Stimulated activated effector memory CD8-positive, alpha-beta T cell treated with anti-CD3 and anti-CD28 coated beads, Interleukin-12 subunit alpha, Interleukin-12 subunit beta, amount 100 ng/mL, for 72 hours (primary cell): ENCODE measurements at places on chromosomes 1 and 21.

DNA sequence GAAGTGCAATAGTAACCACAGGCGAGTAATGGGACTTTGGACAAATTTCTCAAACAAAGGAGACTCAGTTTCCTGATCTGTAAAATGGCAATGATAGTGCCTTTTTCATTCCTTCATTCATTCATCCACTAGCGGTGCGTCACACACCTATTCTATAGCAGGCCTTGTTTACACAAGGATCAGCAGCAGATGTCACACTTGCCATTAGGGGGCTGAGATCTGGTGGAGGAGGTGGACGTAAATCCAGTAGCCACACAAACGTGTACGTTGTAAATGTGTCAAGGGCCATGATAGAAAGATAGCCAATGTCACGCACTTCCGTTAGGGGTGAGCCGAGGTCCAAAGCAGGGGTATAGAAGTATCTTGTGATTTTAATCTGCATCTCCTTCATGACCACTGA, 34.2 kb downstream of the SERINC2 start:
- DNase-seq: no peak

GRCh38 chr1:235741294-235741693, 91.7 kb upstream of the GNG4 start:
- DNase-seq: no peak

DNA sequence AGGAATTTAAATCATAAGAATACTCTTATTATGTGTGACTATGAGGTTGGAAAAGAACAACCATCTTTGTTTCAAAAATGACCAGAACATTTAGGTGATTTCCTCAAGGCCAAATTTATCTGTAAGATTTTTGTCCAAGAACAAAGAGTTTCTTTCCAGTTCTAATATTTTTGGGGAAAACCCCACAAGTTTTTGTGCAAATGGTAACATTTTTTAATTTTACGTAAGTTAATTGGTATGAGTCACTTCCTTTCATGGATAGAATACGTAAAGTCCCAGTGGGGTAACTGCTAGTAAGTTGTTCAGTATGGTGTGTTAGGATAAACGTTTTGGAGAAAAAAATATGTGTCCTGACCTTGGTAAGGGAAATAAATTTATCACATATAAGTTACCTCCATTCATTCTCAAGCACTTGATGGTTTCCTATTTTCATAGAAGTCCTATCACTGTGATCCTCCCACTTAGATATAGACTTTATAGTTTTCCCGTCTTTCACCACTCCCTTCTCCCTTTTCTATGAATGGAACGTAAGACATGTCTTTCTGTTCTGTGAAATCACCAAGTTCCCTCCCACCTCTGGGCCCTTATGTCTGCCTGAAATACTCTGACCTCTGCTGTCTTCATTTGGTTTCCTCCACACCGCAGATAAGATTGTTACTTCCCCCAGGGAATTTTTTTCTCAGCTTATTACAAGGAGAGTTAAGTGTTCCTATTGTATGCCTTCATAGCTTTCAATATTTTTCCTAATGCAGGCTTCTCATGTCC, 34.9 kb upstream of the TSNAX start:
- no peak for DNase-seq

DNA sequence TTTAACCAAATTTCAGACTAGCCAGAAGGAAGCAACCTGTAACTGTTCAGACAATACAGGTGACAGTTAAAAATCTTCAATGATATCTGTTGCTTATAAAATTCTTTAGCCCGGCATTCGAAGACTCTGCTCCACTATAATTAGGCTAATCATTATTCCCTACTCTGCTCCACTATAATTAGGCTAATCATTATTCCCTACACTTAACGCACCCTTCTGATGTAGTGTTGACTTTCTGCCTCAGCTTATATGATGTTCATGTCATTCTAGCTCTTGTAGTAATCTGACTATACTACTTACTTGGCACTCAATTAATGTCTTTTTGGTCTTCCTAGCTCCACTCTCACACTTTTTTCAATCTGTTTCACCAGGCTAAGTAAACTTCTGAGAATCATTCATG, 13.3 kb downstream of the TESK2 start:
- DNase-seq: no peak

DNA sequence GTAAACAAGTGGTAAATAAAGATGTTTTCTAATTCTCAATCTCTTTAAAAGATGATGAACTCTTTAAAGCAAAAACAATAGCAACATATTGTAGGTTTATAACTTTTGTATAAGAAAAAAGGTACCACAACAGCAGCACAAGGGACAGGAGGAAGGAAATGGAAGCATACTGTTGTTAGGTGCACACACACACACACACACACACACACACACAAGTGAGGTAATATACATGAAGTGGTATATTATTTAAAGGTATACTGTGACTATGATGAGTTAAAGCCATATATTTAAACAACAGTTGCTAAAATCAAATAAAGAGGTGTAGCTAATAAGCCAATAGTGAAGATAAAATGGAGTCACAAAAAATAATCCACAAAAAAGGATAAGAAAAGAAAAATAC, 20.0 kb downstream of the PPP1R15B start:
- DNase-seq: no peak

DNA sequence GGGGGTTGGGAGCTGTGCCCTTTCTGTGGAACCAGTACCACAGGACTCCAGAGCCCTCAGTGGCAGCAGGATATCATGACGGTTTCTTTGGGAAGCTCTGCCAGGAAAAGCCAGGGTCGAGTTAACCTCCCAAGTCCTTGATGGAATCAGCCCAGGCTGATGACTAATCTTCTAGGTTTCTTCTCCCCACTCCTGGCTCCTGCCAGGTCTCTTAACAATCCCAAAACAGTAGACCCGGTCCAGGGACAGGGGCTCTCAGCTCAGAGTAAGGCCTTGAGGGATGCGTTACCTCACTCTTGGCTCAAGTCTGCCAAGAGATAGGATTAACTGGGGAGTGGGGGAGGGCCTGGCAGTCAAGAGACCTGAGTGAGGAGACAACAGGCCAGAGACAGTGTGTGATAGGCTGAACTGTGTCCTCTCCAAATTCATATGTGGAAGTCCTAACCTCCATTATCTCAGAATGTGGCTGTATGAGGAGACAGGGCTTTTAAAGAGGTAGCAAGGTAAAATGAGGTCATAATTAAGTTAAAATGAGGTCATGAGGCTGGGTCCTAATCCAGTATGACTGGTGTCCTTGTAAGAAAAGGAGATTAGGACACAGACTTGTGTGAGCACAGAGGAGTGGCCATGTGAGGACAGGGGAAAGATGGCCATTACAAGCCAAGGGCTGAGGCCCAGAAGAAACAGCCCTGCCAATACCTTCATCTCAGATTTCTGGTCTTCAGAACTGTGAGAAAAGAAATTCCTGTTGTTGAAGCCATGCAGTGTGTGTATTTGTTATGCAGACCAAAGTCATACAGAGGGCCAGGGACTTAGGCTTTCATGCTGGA, 95.0 kb downstream of the BEND5 start:
- no peak for DNase-seq

DNA sequence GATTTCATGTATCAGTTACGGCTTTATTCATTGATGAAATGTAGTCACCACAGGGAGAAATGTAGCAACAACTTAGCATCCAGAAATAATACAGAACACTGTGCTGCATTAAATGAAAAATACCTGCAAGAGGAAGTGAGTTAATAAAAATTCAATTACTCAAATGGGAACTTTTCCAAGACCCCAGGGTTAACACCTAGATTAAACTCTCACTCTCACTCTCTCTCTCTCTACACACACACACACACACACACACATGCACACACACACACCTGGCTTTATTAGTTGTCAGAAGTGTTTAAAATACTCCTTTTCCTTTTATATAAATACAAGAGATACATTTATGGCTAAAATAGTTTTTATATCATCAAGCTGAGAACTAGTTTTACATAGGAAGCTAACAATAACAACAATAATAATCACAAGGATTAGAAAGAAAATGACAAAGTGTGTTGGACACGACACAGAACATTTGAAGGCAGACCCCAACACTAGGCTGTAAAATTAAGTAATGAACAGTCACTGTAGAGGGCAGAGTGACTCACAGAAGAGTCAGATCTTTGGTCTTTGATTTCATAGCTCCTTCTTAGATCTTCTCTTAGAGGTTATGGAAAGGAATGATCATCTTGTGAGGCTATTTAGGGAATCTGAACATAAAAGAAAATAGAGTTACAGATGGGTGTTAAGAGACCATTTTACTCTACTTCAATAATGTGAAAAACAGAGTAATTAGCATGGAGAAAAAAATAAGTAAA, 1266.0 kb upstream of the ADGRL2 start:
- no peak for DNase-seq

DNA sequence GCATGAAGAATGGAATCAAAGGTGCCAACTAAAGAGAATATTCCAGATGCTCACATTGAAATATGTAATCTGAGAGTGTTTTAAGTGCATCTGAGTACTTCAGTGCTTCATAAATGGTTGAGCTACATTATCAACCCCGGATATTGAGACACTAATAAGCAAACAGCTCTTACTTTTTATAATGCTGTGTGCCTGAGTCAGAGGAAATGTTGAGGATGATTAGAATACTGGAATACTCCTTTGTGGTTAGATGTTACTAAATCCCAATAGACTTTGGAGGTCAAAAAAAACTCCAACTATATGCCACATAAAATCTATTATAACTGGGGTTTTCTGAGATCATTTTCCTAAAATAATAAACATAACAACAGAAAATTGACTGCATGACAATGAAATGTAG, 12.5 kb upstream of the KCNA3 start:
- no peak for DNase-seq

GRCh38 chr1:12542138-12542465, 75.9 kb downstream of the DHRS3 start:
- no peak for DNase-seq

DNA sequence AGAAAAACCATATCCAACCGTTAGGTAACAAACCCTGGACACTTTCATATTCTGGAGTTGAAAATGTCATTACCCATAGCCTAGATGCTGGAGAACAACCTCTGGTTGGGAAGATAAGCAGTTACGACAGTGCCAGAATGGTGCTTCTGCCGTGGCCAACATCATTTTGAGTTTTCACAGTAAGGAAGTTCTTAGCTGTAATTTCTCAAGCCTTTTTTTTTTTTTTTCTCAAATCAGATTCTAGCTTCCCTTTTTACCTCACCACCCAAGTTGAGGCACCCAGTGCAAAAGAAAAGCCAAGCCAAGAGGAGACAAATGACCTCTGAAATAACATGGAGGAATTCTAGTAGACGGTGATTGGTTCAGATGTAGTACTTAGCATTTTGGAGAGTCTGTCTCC, 21.8 kb downstream of the PPT1 start:
- DNase-seq: no peak

DNA sequence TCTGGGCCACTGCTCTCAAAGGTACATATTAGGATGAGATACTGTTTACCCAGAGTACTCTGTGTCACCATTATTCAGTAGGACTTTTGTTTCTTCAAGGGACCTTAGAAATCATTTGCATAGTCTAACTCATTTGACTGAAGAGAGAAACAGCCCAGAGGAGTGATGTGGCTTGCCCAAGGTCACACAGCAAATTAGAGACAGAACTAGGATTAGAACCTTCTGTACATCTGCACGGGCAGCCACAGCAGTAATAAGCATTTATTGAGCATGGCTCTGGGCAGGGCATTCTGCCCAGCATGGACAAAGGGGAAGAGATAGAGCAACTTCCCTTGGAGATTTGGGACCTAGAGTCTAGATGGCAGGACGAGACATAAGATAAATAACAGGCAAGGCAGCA, 5.7 kb upstream of the NHLH1 start:
- DNase-seq: no peak

GRCh38 chr1:100027212-100027611, 57.4 kb downstream of the SLC35A3 start:
- no peak for DNase-seq
